ENCODE measurements at places on chromosomes 4 and X.
A peak's percentile ranks its signal among the peaks of the same experiment; 100 is the strongest.

DNA sequence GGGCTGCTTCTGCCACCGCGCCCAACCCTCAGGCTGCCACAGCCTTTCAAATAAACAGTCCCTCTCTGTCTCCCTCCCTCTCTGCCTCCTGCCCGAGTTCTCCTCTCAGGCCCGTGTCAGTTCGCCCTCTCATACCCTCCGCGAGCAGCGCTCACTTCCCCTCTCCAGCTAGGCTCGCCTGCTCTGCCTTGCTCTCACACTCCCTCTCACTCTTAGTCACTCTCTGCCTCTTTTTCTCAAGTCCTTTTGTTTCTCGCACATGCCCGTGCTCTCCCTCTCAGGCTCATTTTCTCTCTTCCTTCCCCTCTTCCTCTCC is 3.2 kb downstream of the EFNB1 start:
- DNase-seq, result peak; percentile 72

DNA sequence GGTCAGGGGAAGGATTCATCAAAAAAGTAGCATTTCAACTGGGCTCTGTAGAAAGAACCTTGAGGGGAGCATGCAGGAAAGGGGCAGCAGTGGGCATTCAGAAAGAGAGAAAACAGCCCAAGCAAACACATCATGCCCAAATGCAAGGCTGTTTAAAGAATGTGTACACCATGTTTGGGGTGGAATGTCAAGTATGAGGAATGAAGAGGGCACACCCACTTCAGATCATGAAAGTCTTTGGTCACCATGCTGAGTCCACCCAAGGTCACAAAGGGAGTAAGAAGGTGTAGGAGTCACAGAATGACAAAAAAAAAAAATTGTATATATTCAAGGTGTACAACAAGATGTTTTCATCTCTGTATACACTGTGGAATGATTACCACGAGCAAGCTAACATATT is 9.4 kb downstream of the S100G start:
- DNase-seq, result no peak

DNA sequence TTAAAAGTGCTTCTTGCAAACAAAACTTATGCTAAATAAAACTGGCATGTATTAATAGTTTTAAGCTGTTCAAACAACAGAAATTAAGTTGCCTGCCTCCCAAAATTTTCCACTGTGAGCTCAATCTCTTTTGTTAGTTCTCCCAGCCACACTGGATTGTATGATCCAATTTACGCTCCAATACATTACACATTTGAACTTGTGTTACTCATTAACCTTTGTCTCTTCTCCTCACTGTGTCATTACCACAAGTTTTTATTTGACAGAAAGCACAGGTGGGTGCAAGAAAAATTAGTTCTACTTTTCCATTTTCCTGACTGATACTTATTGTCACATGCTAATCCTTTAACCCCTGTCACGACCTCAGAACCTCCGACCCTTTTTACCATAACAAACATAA is 55.5 kb downstream of the SHISA3 start:
- DNase-seq, result no peak

DNA sequence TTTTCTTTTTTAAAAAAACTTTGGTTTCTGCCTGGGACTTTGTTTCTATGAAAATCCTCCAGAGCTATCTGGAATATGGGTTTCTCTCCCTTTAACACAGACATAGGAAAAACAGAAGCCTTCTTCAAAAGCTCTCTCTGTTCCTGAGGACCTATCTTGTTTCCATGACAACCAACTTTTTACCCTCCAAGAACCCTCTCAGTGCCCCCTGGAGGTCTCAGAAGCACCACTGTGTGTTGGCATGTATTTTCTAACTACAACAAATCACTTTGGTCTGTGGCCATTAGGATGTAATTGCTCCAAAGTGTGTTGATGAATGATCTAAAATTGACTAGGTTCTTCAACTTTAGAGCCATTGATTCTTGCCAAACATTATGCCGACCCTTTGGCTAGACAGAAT is 1331.6 kb downstream of the ADGRL3 start:
- DNase-seq, result no peak

GRCh38 chr4:7462509-7462971 is 27.8 kb upstream of the PSAPL1 start:
- DNase-seq, result no peak

DNA sequence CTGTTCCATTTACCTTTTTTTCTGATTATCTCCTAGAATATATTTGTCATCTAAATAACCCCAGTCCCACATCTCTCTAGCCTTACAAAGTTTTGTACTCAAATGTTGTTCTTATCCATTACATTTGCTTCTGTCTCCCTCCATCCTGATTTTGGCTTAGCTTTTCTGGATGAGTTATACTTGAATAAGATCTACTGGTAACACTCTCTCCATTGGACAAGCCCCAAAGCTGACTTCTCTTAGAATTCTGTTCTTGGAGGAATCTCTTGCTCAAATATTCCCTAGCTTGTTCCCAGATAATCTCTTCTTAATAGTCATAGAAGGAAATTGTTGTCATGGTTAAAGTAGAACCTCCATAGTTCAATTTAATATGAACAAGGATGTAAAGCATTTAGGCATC is 115.5 kb upstream of the HS3ST1 start:
- no peak for DNase-seq

- peak; percentile 18 for DNase-seq
Measured at GRCh38 chr4:184460499-184461285, 13.7 kb downstream of the IRF2 start.

DNA sequence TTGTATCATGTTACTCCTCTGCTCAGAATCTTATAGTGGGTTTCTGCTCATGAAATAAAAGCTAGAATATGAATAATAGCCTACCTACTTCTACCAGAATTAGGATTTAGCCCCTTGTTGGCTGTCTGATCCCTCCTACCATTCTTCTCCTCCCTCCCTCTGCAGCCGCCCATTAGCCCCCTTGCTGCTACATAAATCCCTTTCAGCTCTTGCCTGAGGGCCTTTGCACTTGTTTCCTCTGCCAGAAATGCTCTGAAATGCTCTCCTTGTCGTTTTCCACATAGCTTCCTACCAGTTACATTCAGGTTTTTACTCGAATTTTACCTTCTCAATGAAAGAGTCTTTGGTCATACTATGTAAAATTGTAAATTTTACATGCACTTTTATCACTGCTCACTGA is 159.2 kb downstream of the ADGRL3 start:
- no peak for DNase-seq

DNA sequence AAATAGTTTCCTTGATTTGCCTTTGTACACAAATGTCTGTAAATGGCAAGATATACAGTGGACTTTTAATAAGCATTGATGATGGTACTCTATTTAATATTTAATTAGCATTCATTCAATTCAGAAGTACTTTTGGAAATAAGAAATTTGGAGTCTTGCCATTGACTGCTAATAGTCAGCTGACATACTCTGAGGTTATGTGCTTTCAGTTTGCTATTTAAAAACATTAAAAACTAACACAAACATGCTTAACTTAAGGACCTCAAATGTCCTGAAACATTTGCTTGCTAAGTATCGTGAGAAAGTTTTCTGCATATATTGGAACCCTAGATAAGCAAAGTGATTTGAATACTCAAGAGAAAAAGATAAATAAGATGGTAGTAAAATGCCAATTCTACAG is 64.6 kb downstream of the REELD1 start:
- DNase-seq, result no peak

DNA sequence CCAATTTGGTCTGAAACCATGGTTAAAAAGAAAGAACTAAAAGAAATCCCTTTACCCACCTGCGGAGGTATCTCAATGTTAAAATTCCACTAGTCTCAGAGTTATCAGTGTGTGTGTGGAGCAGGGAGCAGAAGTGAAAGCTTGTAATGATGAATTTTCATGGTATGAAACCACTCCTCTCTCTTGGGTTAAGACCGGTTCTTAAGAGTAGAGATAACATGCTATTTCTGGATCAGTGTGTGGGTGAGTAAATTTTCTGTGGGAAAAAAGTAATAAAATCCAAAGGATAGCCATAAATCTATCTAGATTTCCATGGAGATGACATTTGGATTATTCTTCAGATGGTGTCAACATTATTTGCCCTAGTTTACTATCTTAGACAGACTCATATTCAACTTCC is 3.2 kb downstream of the FGF13 start:
- DNase-seq, result no peak
